ENCODE measurements at places on chromosomes 1 and 21.

GRCh38 chr1:46900401-46900800, 40.9 kb downstream of the CYP4A11 start:
- DNase-seq, result no peak

GRCh38 chr1:186643614-186644013, 36.6 kb downstream of the PTGS2 start:
- peak; percentile 87 for DNase-seq

GRCh38 chr1:51133045-51133444, 31.0 kb downstream of the C1orf185 start:
- no peak for DNase-seq

- peak; percentile 91 for DNase-seq
These were observed 80.3 kb downstream of the RNF220 start for GRCh38 chr1:44485229-44485933.

DNA sequence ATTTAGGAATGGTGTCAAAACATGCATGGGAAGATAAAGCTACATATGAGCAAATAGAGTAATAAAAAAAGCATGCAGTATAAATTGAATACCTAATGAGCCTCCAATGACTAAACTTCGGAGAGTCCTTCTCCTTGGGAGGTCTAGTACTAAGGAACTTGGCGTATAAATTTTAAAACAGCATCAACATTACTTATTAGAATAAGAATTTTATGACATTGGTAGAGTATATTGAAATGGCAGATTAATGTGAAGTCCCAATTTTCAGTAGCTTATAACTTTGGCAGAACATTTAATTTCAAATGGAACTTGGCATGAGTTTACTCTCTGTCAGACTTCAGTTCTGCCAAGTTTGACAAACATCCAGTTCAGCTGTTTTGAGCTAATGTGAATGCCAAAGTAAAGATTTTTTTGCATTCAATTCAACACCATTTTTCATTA, 104.7 kb upstream of the RGS18 start:
- no peak for DNase-seq

GRCh38 chr1:11521582-11522399, 42.8 kb downstream of the DISP3 start:
- no peak for DNase-seq

GRCh38 chr1:92165389-92165788, 52.3 kb upstream of the C1orf146 start:
- DNase-seq, result no peak

- DNase-seq, result no peak
These were observed 15.3 kb upstream of the PYHIN1 start for GRCh38 chr1:158916085-158916484.

DNA sequence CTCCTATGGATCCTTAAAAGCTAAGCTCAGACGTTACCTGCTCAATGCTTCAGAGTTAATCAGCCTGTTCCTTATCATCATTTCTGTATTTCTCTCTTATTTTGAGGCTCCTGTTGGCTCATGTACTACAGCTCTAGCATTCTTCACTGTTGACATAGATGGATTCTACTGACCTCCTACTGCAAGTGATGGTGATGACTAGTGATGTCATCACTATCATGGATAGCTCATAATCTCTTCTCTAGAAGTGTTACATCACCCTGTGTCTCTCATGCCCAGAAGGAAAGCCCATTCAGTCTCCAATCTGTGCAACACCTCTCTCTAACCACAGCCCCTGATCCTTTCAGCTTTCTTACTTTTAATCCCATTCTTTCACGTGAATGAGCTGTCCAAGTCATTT, 168.2 kb upstream of the DPT start:
- DNase-seq, result no peak

DNA sequence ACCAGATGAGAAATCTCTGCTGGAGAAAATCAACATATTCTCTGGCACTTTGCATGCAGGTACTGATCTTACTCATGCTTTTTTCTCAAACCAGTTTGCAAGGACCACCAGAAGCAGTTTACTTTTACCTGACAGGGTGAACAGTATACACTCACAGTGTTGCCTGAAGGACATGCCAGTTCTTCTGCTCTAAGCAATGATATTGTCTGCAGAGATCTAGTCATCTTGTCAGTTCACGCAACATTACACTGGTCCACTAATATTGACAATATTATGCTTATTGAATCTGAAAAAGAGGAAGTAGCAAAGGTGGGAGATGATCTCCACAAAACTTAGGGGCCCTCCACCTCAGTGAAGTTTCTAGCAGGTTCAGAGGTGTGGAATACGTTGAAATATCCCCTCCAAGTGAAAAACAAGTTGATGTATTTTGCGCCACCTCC, 3.8 kb upstream of the S100B start:
- no peak for DNase-seq

DNA sequence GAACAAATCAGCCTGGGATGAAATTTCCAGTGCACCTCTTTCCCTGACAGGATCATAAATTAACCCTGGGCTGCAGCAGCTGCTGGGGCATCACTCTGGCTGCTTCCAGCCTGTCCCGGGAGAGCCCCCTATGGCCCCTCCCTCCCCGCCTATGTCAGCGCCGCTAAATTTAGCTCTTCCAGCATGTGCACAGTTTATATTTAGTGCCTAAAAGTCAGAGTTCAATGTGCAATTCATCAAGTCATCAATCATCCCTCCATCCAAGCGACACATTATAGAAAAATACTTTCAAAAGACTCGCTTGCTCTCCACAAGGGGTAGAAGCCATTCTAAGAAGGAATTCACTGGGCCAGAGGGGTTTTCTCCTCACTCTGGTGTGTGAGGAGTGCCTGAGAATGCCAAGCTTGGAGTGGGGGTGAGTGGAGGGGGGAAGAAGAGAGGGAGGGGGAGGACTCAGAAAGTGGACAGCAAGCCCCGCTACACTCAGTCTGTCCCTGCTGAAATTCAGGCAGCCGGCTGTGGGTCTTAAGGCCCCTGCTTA, 37.4 kb downstream of the XCL1 start:
- DNase-seq, result no peak

DNA sequence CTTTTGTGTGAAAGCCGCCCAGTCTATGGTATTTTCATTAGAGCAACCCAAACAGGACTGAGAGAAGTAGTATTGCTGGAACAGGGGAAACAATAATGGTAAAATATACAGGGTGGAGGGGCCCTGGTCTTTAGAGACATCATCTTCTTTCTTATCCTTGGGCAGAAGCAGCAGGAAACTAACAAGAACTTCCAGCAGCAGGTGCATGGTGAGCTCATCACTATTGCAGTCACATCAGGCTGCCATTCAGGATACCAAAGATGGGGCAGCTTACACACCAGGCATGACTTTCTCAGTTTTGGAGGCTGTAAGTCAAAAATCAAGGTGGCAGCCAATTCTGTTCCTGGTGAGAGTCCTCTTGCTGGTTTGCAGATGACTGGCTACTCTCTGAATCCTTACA, 478.3 kb upstream of the RUNX1 start:
- no peak for DNase-seq

GRCh38 chr21:38997051-38997842, 186.0 kb downstream of the PSMG1 start:
- no peak for DNase-seq

GRCh38 chr21:43358940-43359822, 67.8 kb downstream of the SIK1 start:
- DNase-seq, result no peak

GRCh38 chr1:21904704-21905520, 32.2 kb downstream of the HSPG2 start:
- DNase-seq, result no peak

GRCh38 chr1:177983482-177984135, 13.8 kb upstream of the SEC16B start:
- DNase-seq, result no peak

- peak; percentile 15 for DNase-seq
These were observed 56.4 kb downstream of the HLCS start for GRCh38 chr21:36909901-36910561.

GRCh38 chr1:207109004-207109403, 5.0 kb downstream of the C4BPA start:
- DNase-seq, result no peak

DNA sequence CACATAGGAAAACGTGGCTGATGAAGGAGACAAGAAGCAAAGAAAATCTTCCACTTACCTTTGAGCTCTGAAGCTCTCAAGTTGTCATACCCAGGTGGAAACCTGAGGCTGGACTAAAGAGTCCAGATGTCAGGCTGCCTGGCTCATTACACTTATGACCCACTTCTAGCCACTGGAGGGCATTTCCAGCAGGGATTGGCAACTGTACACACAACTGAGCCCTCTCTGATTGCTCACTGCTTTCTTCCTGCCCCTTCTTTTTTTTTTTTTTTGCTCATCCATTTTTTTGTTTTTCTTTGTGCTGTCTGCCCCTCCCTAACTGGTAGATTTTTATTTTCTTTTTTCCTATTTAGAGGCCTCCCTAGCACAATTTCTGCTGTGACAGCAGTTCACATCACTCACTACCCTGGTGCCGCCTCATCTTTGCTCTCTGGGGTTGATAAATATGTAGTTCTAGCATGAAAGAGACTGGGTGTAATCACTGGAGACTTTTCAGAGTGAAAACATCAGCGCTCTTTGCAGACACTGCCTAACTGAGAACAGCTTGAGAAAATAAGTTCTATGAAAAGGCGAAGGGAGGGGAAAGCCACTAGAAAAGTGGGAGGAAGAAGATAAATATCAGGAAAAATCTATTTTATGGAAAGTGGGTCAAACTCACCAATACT, 334.5 kb downstream of the NUF2 start:
- no peak for DNase-seq

DNA sequence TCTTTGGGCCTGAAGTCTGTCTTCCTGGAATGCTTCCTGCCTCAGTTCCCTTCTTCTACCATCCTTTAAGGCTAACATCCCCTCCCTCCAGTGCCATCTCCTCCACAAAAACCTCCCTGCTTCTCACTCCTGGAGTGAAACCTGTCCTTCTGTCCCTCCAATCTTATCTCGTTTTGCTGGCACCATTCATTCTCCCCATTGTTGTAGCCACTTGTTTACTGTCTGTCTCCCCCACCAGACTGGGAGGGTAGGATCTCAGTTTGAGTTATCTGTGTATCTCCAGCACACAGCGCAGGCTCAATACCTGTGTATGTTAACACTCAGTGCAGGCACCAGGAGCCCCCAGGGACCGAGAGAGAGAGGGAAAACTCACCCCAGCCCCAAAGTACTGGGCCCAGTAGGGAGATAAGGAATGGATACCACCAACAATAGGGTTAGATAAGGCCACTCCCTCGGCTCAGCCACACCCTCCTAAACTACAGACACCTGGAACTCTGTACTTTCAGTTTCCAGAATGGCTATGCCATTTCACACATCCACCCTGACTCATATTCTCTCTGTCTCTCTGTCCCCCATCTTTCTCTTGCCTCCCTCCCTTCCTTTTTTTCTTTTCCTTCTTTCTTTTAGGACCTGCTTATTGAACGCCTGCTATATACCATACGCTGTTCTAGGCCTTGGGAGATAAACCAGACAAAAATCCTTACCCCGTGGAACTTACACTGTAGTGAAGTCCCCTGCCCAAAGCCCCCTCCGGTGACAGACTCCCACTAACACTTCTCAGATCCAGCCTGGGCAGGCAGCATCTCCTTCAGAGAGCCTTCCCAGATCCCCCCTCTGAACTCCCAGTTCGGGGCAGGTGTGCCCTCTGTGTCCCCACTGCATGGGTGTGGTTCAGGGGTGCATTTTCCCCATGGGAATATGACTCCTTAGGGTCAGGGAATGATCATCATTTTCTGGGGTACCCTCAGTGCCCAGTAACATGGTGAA, 3.3 kb upstream of the SSBP3 start:
- no peak for DNase-seq

DNA sequence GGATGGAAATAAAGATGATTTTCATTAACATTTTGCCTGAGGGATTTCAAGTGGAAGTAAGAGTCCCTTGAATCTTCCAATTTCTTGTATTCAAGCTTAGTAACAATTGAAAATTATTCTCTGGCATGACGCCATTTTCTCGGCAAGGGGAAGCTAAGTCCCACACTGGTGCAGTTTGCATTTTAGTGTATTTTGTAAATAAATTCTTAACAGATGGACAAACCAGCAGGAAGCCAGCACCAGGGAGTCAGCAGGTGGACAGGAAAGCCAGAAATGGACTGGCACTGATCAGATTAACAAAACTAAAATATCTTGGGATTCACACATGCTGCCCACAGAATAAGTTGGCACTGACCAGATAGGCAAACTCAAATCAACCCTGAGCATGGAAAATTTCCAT, 311.3 kb downstream of the LRRIQ3 start:
- no peak for DNase-seq

GRCh38 chr1:209692296-209692695, 12.3 kb upstream of the HSD11B1 start:
- DNase-seq, result no peak

GRCh38 chr21:26115305-26115704, 55.3 kb downstream of the APP start:
- DNase-seq, result no peak

DNA sequence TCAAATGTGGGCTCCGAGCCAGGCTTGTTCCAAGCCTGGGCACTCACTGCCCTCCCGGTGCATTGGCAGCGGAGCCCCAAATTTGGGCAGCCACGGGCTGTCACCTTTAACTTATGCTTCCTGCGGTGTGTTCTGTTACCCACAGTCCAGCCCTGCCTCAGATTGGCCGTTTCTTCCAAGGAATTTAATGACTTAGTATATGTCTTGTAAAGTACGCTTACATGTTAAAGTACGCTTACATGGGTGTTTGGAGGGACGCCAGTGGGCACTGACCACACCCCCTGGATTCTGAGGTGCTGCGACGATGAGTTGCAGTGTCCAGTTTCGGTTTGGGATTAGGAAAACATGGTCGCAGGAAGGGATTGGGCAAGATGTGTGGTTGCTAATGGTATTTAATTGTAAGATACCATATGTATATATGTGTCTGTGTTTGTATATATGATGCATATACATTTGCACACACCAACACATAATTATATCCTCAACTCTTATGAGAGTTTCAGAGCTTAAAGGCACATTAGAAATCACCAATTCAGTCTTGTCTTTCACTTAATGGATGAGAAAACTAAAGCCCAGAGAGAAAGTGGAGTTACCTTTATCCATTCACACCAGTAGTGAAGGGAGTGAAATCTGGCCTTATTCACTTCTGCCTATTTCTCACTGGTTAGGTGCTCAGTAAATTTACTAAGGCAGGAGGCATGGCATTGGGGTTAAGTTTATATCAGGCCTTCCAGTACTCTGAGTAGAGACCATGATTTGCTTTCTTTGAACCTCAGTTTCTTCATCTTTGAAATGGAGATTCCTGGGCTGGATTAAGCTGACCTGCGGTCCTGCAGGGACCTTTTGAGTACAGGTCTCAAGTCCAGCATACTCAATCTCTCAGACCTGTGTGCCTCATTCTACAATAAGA, 1.0 kb downstream of the SMYD2 start:
- DNase-seq, result peak; percentile 33

GRCh38 chr1:161013131-161013487, 7.8 kb downstream of the F11R start:
- DNase-seq, result peak; percentile 83

GRCh38 chr21:42721341-42721824, 68.0 kb downstream of the PDE9A start:
- DNase-seq, result no peak
